Glomerular endothelial cell (primary cell): ENCODE measurements at places on chromosomes 16 and 17. TPM values are rescaled to one million over a fixed set of nuclear protein-coding genes. Genes with fewer than 3 reads are reported as not detected.

The ASIC2 gene
- total RNA-seq, result 4.6 TPM in 1 of 2 replicates, not detected in the other

GRCh38 chr16:25838724-25839186, 147.0 kb downstream of the HS3ST4 start:
- peak; percentile 14 for DNase-seq

GRCh38 chr16:46830417-46830901, 521 bp downstream of the C16orf87 start:
- no peak for DNase-seq

DNA sequence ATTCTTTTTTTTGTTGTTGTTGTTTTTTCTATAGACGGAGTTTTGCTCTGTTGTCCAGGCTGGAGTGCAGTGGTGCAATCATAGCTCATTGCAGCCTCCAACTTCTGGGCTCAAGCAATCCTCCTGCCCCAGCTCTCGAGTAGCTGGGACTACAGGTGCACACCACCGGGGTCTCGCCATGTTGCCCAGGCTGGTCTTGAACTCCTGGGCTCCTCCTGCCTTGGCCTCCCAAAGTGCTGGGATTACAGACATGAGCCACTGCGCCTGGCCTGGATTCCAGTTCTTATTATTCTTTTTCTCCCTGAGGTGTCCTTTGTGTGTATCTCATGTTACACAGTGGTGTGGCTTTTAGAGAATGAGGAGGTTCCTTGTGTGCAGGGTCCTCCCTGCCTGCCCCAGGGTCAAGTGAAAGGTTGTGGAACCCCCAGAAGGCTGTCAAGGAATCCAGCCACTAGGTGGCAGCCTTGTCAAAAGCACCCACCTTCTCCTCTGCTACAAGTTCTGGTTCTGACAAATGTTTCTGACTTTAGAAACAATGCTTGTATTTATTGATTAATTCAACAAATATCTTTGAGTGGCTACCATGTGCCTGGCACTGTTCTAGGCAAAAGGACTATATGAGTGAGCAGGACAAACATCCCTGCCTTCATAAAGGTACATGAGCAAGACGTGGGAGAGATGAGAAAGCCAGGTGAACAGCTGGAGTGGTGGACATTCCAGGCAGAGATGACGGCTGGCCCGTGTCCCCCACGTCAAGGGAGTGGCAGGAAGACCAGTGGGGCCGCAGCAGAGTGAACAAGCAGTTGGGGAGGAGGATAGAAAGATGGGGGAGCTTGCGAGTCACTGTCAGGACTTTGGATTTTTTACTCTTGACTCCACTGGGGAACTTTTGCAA, 112.4 kb downstream of the SPECC1 start:
- no peak for DNase-seq

DNA sequence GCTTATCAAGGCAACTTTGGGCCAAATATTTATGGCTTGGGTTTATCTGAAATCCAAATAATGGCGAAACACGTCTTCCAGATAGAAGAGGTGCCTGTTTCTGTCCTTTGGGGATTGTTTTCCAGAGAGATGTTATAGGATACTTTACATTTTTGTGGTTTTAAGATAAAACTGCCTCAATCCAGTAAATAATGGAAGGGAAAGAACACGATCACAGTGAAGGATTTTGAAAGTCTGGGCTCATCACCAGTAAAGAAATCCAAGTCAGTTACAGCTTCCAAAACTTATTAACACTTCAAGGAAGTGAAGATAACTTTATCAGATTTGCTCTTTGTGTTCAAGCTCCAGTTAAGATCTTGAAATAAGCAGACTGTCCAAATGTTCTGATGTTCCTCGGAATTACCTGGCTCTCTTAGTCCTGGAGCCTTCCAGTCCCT, 30.1 kb downstream of the DNAH2 start:
- no peak for DNase-seq

GRCh38 chr17:19448341-19449268, 37.6 kb downstream of the RNF112 start:
- peak; percentile 98 for DNase-seq

DNA sequence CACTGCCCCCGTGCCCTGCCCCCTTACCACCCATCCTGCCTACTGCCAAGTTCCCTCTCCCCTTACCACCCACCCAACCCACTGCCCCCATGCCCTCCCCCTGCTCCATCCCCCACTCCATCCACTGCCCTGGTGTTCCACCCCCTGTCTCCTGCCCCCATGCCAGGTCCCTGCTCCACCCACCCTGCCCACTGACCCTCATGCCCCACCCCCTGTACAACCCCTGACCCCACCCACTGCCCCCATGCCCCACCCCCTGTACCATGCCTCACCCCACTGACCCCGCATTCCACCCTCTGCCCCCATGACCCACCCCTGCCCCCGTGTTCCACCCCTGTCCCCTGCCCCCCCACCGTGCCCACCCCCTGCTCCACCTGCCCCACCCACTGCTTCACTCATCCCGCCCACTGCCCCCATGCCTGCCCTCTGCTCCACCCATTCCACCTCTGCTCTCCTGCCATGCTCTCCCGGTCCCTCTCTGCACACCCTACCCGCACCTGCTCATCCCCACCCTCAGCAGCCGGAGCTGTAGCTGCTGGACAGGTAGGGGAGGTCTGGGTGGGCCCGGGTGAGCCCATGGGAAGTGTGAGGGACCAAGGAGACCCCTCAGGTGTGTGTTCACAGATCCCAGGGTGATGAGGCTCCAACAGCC, 7.4 kb upstream of the FN3KRP start:
- DNase-seq, result no peak

GRCh38 chr17:44307387-44308186, 814 bp upstream of the RUNDC3A start:
- no peak for DNase-seq

GRCh38 chr17:3761036-3761917, 37.6 kb downstream of the HASPIN start:
- DNase-seq, result no peak

DNA sequence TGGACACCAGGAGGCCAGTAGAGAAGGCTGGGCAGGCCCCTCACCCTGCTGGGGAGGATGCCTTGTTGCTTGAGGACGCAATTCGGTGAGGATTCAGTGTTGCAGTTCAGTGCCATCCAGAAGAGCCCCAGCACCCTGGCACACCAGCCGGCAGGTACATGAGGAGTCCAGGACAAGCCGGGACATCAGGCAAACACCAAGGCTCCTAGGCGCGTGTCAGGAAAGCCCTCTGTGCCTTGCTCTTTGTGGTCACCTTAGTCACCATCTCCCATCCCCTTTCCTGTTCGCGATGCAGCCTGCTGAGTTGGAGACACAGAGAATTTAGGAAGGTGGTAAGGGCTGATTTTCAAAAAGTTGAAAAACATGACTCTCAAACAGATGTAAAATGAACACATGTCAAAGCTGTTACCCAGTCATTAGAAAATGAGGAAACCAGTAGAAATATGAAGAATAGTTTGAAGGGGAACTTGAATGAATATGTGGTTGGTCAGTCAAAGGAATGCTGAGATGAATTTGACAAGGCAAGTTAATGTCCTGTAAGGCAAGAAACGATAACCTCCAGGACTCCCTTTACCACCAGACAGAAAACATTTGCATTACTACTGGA, 2.3 kb upstream of the NCBP3 start:
- DNase-seq, result no peak

- no peak for DNase-seq
Observed at GRCh38 chr16:53678756-53679343, 24.8 kb downstream of the RPGRIP1L start.

The CRHR1 gene
- not detected in 2 replicates for total RNA-seq

GRCh38 chr16:72963533-72964315, 84.2 kb downstream of the ZFHX3 start:
- DNase-seq, result no peak

DNA sequence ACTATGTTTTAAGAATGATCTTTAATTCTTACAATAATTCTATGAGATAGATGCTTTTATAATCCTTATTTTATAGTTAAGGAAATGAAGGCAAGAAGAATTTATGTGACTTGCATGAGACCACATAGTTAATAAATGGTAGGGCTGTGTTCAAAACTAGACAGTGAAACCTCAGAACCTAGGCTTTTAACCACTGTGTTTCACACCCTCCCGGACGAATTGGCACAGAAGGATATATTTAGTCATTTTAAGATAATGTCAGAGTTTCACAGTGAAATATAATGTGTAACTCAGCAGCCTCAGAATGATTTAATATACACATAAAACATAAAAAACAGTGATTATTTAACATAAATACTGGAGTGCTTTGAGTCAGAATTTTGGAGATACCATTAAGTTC, 57.0 kb downstream of the NSRP1 start:
- DNase-seq, result no peak

GRCh38 chr17:39684369-39685192, 3.3 kb downstream of the PGAP3 start:
- DNase-seq, result no peak

The ALOX15B gene
- not detected in 2 replicates for total RNA-seq

The ETV4 gene
- total RNA-seq, result 14.2 and 22.4 TPM in 2 replicates

DNA sequence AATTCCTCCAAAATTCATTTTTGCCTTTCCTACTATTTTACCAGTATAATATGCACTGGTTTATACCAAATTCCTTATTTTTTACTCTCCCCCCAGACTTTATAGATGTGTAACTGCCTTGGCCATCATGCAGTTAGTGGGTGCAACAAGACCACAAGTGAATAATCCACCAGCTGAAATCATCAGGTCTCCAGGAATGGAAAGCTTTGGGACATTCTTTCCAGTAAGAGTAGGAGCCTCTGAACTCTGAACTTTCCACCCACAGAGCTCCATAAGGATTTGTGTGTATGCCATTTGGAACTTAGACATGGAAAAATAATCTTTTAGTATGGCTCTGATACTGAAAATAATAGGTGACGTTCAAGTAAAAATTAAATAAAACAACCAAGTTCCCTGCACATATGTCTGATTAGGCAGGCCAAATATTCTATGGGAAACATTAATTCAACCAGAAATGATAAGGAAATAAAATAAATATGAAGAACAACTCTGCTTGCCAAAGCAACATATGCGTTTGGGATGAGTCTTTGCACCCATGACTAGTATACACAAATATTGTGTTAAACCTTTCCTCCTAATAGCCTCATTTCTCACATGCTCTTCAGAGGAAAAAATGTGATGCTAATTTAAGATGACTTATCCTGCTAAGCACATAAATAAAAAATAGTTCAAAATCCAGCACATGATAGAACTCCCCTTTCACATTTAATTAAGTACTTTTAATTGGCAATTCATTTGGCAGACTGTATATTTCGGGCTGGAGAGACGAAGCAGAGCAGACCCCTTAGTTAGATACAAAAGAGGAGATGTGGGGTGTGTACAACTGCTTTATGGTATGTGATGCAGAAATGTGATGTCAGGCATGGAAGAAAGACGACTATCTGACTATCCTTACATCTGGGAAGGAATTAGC, 11.6 kb upstream of the LYRM9 start:
- no peak for DNase-seq

DNA sequence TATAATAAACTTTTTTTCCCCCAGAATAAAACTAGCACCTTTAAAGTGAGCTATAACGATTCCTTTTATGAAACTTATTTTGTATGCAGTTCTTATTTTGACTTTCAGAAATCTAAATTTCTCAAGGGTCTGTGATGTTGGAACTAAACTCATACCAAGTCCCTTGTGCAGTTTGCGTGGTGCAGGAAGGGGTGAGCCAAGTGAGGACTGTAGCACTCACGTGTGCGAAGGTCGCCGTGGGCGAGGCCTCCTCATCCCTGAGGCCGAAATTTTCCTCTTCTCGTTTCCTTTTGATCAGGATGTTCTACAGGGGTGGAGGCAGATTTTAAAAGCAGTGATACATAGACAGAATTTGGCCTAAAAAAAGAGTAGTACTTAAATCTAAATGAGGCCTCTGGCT, 73.7 kb downstream of the RPTOR start:
- DNase-seq, result no peak

DNA sequence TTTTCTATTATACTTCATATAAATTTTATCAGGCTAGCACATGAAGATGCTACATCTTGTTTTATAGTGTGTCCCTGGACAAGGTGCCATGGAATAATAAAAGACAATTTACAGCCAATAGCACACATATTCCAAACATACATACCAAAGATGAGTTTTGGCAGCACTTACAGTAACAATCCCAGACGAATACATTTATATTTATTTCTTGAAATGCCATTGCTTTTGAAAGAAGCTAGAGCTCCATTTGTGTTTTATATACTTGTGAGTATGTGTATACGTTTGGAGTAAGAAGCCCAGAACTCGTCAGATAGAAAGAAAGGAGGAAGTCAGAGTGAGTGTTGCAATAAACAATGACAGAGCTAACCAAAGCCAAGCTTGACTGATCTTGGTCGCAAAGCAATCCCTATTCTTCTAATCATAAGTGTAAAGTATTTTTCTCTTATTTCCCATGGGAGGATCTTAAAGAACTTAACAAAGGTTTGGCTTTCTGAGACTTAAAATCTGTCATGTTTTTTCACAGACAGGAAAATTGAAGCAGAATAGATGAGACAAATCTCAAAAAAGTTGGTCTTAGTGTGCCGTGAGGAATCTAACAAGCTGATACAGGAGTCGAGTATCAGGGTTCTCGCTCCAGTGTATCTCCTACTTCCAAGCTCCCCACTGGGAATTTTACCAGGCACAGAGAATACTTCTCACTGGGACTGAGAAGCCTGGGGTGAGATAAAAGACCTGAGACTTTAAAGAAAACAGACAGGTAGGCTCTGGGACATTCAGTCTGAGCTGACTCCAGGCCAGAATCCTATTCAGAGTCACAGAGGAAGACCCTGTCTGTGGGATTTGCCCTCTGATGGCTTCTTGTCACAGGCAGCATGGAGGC, 175.4 kb downstream of the AATF start:
- no peak for DNase-seq

The CYBA gene
- total RNA-seq, result 363 and 525 TPM in 2 replicates

DNA sequence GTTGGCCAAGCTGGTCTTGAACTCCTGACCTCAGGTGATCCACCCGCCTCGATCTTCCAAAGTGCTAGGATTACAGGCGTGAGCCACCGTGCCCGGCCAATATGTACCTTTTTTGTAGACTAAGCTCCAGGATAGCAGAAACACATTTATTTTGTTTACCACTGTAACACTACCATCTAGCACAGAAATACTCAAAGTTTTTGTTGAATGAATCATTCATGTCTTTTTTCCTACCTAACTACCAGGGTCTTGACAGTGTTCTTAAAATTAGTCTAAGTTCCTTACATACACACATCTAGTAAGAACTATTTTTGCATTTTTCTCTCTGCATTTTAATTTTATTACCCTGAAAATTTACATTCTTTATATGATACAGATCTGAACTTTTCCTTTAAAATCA, 44.4 kb downstream of the AKAP10 start:
- DNase-seq, result no peak

DNA sequence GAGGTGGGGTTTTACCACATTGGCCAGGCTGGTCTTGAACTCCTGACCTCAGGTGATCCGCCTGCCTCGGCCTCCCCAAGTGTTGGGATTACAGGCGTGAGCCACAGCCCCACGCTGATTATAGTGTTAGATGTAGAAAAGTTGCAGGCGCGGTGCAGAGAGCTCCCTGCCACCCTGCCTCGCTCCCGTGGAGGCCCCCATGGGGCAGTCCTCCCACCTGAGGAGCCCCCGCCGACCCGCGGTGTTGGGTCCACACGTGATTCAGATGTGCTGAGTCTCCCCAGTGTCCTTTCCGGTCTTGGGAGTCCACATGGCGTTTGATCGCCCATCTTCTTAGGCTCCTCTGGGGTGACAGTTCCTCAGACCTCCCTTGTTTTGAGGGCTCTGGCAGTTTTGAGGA, 5.2 kb upstream of the RPL13 start:
- no peak for DNase-seq

GRCh38 chr17:82527898-82528297, 8.4 kb downstream of the FOXK2 start:
- no peak for DNase-seq
